IMR-90 (cell line): ENCODE measurements at places on chromosomes 7 and 10. TPM values are rescaled to one million over a fixed set of nuclear protein-coding genes. Genes with fewer than 3 reads are reported as not detected.

DNA sequence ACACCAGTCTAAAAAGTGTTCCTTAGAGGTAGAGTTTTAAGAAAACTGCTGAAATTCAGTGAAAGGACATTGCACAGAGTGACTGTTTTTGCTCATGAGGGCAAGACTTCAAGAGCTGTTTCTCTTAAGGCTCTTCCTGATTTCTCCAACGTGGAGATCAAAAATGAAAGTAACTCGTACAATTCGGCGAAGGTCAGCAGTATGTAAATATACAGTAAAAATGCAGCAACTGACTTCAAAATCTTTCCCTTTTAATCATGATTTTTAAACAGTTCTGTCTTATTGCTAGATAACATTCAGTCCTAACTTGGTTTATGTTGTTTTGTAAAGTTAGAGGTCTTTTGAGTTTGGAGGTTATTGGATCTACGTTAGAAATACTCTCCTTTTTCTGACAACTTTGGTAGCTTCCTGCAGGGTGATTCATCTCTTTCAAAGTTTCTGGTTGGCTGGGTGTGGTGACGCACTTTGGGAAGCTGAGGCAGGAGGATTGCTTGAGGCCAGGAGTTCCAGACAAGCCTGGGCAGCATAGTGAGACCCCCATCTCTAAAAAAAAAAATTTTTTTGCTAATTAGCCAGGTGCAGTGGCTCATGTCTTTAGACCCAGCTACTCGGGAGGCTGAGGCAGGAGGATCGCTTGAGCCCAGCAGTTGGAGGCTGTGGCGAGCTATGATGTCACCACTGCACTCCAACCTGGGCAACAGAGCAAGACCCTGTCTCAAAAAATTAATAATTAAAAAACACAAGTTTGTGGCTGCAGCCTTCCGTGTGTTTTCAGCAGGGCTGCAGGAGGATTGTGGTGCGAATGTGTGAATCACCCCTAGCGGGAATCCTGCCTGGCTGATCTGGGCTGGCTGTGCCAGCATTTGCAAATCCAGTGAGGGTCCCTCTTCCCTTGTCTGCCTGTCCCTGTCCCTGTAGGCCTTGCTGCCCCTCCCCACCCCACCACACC lies 29.2 kb upstream of the AP5Z1 start:
- peaks cover 47% of the 10 kb centered on the region for H3K36me3 ChIP-seq
- peak overlapping the region; percentile 90 for H3K27ac ChIP-seq
- DNase-seq = peak; percentile 83
- H3K27me3 ChIP-seq = no peaks in the 10 kb centered on the region
- peaks cover 10% of the 10 kb centered on the region for H3K4me1 ChIP-seq
- peak overlapping the region; percentile 51 for H3K4me3 ChIP-seq

- no peak overlapping the region for H3K27ac ChIP-seq
- no peak for DNase-seq
- no peaks in the 10 kb centered on the region for H3K4me1 ChIP-seq
- no peaks in the 10 kb centered on the region for H3K27me3 ChIP-seq
- no peak overlapping the region for H3K4me3 ChIP-seq
Observed at GRCh38 chr7:142300689-142301088, 42.8 kb upstream of the PRSS58 start.

- no peak for DNase-seq
- H3K27me3 ChIP-seq = peaks cover 58% of the 10 kb centered on the region
- no peak overlapping the region for H3K4me3 ChIP-seq
- H3K27ac ChIP-seq = no peak overlapping the region
- H3K36me3 ChIP-seq = no peaks in the 10 kb centered on the region
Observed at GRCh38 chr10:47306387-47307210, 6.6 kb downstream of the GDF10 start.

GRCh38 chr7:30589111-30589510 lies 5.6 kb upstream of the GARS1 start:
- DNase-seq = no peak
- H3K36me3 ChIP-seq = peaks cover 3% of the 10 kb centered on the region
- H3K4me3 ChIP-seq = no peak overlapping the region
- no peaks in the 10 kb centered on the region for H3K27me3 ChIP-seq
- H3K4me1 ChIP-seq = peaks cover 3% of the 10 kb centered on the region

Gene PNLIPRP3
- total RNA-seq = not detected in 2 replicates

GRCh38 chr7:134276951-134277350 lies 39.8 kb downstream of the SLC35B4 start:
- no peak overlapping the region for H3K27ac ChIP-seq
- no peaks in the 10 kb centered on the region for H3K4me1 ChIP-seq
- DNase-seq = no peak

GRCh38 chr7:147535701-147536111 lies 1054.9 kb upstream of the C7orf33 start:
- H3K27ac ChIP-seq = no peak overlapping the region
- DNase-seq = peak; percentile 69
- H3K4me1 ChIP-seq = no peaks in the 10 kb centered on the region
- no peaks in the 10 kb centered on the region for H3K36me3 ChIP-seq

DNA sequence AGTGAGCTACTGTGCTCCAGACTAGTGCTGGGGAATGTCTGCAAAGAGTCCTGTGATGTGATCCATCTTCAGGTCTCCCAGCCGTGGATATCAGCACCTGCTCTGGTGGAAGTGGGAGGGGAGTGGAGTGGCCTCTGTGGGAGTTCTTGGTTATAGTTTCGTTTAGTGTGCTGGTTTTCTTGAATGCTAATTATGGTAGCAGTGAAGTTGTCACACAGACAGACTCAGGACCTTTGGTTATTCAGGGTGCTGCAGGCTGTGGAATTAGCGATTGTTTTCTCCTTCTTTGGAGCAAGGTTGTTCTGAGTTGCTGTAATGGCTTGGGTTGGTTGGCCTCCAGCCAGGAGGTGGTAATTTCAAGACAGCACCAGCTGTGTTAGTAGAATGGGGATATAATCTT lies 132.7 kb upstream of the HGF start:
- H3K27me3 ChIP-seq = no peaks in the 10 kb centered on the region
- no peaks in the 10 kb centered on the region for H3K36me3 ChIP-seq
- H3K4me1 ChIP-seq = no peaks in the 10 kb centered on the region
- DNase-seq = no peak
- no peak overlapping the region for H3K4me3 ChIP-seq
